Activated CD8-positive, alpha-beta memory T cell treated with anti-CD3 and anti-CD28 coated beads, Interleukin-2, amount 50 U/mL, for 4 hours (primary cell): ENCODE measurements at places on chromosomes 5 and 9.

GRCh38 chr5:176203086-176203485 lies 35.1 kb upstream of the SIMC1 start:
- no peak for DNase-seq

DNA sequence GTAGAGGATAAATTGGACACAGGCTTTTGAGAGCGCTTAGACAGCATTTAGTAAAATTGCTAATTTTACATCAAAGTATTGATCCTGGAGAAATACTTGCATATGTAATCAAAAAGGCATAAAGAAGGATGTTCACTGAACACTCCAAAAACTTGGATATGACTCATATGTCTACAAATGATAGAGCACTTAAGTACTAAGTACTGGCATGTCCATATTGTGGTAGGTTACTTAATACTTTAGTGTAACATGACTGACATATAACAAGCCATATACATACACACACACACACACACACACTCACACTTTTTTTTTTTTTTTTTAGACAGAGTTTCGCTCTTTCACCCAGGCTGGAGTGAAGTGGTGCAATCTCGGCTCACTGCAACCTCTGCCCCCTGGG lies 361.9 kb downstream of the ARHGEF28 start:
- no peak for DNase-seq

- DNase-seq = peak; percentile 24
Observed at GRCh38 chr9:6759185-6759977, 1.6 kb downstream of the KDM4C start.

DNA sequence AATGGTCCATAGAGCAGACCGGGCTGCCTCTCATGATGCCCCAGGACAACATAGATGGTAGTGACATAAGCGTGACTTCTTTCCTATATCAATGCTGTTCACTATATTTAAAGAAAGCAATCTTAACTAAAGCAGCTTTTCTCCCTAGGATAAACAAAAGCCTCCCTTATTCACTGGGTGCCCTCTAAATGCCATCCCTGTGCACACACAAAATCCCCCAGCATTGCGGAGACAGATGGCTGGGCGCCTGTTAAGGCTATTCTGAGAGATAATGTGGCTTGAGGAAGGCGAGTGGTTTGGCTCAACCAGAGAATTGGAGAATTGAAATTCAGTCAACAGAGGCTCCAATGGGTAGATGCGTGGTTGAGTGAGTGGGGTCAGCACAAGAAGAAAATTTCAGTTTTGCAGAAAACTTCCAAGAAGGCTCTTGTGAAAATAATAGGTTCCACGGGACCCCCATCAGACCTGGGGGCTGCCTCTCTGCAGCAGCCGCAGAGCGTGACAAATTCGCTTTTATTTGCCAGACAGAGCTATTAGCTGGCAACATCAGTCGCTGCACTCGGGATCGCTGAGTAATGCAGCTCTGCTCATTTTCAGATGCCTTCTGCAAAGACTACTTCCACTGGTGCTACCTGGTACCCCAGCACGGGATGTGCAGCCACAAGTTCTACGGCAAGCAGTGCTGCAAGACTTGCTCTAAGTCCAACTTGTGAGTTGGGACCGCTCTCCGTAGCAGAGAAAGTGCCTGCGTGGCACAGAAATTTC lies 103.9 kb upstream of the ICE1 start:
- no peak for DNase-seq

DNA sequence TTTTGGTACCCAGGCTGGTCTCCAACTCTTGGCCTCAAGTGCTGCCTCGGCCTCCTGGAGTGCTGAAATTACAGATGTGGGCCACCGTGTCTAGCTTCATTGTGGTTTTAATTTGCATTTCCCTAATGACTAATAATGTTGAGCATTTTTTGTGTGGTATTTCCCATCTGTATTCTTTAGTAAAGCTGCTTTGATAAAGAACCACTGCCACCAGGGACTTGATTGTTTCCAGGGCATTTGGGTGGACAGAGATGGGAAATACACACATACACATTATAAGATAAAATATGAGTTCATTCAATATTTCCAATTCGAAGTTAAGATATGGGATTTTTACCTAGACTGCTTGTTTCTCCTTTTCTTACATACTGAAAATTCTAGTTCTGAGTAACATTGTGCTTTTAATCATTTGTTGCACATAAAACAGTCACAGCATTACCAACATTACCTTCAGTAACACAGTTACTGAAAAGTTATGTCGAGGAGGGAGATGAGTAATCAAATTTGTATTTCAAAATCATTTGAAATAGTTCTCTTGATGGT lies 28.9 kb downstream of the HABP4 start:
- no peak for DNase-seq

DNA sequence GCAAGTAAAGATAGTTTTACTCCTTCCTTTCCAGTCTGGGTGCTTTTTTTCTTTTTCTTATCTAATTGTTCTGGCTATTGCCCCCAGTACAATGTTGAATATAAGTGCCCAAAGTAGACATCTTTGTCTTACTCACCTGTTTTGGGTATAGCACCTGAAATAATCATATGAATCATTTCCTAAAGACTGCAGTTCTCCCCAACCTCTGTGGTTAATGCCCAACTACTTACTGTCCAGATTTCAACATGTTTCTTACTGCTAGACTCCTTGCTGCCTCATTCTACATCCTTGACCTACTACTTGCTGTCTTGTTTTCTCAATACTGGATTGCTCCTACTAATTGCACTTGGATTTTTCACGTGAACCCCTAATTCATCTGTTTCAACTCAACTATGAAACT lies 8.8 kb upstream of the HSDL2 start:
- DNase-seq = no peak

- DNase-seq = no peak
Observed at GRCh38 chr5:3452622-3453021, 143.0 kb upstream of the IRX1 start.

GRCh38 chr5:178391480-178391879 lies 158.9 kb upstream of the PHYKPL start:
- no peak for DNase-seq

- no peak for DNase-seq
Observed at GRCh38 chr9:135568026-135568425, 6.5 kb downstream of the PAEP start.

GRCh38 chr9:70784456-70784855 lies 337.0 kb downstream of the TRPM3 start:
- DNase-seq = no peak

DNA sequence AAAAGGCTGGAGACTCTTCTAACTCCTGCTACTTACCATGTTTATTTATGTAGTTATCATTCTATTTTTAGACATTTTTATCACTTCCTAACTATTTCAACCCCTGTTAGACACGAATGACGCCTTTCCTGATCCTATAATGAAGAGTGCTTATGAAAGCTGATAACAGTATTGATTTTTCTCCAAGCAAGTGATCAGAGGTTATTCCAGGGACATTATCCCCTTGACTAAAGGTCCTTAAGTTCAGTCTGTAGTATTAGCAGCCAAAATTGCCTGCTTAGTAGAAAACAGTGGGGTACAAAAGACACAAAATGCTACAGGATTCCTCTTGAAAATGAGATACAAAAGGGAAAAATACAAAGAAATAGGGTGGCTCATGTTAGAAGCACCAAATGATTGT lies 235.6 kb downstream of the DNAH5 start:
- no peak for DNase-seq

DNA sequence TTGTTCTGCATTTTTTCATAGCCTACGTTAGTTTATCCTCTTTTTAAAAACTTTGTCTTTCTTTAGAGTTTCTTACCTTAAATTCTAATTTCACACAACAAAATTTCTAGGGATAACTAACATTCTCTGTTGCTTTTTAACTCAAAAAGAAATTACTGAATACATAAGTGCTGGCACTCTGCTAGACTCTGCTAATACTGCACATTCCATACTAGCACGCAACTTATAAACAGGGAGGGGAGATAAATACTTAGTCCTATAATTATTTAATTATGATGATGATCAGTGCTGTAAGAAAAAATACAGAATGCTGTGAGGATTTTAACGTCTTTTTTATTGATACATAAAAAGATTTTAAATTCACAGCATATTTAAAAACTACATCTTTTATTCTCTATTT lies 25.1 kb downstream of the RNF145 start:
- no peak for DNase-seq

GRCh38 chr9:94772144-94772543 lies 45.6 kb downstream of the AOPEP start:
- DNase-seq = no peak

DNA sequence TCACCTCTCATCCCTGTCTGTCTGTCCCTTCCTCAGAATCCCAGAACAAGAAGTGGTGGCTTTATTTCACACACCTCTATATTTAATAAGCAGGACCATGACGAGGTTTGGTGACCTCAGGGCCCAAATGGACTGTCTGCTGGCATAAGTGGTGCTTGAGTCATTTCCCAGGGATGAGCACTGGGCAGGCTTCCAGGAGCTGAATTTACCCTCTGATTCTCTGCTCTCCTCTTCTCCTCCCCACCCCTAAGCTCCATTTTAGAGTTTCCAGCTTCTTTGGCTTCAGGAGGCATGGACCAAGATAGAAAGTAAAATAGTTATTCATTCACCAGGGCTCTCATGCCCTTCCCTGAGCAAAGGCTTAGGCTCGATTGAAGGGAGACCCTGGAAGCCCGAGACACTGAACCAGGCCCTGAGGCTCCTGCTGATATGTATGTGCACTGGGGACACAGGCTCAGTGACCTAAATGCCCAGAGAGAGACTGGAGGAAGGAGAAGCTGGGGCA lies 69.1 kb downstream of the PPARGC1B start:
- DNase-seq = no peak
